Hepatocyte (in vitro differentiated cells): ENCODE measurements at places on chromosomes 11 and 22.

- H3K27ac ChIP-seq = no peak overlapping the region
- no peak for DNase-seq
- no peaks in the 10 kb centered on the region for H3K36me3 ChIP-seq
- H3K4me3 ChIP-seq = no peak overlapping the region
Observed at GRCh38 chr11:93396316-93396715, 65.8 kb downstream of the DEUP1 start.

- no peak for DNase-seq
- no peak overlapping the region for H3K27ac ChIP-seq
- H3K36me3 ChIP-seq = no peaks in the 10 kb centered on the region
- H3K4me3 ChIP-seq = no peak overlapping the region
- H3K4me1 ChIP-seq = peaks cover 39% of the 10 kb centered on the region
Observed at GRCh38 chr22:29916007-29916544, 33.1 kb downstream of the MTMR3 start.

GRCh38 chr11:24253237-24253760, 243.6 kb upstream of the LUZP2 start:
- no peak overlapping the region for H3K4me3 ChIP-seq
- H3K4me1 ChIP-seq = no peaks in the 10 kb centered on the region
- no peaks in the 10 kb centered on the region for H3K36me3 ChIP-seq
- H3K27me3 ChIP-seq = no peaks in the 10 kb centered on the region

DNA sequence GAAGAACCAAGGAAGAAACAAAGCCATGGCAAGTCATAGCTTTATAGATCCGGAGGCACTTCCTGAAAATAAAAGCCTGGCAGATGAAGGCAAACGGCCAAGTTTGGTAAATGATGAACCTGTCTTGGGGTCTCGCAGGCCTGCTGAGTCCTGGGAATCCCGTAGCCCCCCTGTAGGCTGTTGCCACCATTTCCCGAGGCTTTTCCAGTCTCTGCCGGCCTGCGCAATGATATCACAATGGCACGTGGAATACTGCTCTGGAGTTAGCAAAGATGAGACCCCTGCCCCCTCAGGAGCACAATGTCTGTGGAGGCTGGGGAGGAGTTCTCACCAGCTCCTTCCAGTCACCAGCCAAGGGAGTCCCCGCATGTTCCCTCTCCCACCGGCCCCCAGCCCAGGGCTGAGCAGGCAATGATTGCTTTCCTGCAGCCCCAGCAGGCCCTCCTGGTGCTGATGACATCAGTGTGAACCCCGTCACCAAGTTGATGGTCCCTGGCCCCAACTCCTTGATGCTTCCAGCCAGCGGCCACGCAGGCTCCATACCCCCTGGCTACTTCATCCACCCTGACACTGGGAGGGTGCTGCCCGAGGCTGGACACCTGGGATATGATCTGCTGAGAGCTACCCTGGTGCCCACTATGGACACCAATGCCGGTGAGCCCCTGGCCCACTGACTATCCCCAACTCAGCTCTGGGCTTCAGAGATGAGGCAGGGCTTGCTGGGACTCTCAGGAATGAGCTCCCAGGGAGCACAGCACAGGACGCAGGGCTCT, 55.9 kb downstream of the BTG4 start:
- H3K27me3 ChIP-seq = peaks cover 5% of the 10 kb centered on the region
- H3K36me3 ChIP-seq = no peaks in the 10 kb centered on the region
- no peak for DNase-seq
- no peak overlapping the region for H3K4me3 ChIP-seq

GRCh38 chr11:128484172-128484571, 103.2 kb downstream of the ETS1 start:
- no peak for DNase-seq
- H3K4me3 ChIP-seq = no peak overlapping the region
- H3K36me3 ChIP-seq = no peaks in the 10 kb centered on the region
- H3K4me1 ChIP-seq = no peaks in the 10 kb centered on the region

DNA sequence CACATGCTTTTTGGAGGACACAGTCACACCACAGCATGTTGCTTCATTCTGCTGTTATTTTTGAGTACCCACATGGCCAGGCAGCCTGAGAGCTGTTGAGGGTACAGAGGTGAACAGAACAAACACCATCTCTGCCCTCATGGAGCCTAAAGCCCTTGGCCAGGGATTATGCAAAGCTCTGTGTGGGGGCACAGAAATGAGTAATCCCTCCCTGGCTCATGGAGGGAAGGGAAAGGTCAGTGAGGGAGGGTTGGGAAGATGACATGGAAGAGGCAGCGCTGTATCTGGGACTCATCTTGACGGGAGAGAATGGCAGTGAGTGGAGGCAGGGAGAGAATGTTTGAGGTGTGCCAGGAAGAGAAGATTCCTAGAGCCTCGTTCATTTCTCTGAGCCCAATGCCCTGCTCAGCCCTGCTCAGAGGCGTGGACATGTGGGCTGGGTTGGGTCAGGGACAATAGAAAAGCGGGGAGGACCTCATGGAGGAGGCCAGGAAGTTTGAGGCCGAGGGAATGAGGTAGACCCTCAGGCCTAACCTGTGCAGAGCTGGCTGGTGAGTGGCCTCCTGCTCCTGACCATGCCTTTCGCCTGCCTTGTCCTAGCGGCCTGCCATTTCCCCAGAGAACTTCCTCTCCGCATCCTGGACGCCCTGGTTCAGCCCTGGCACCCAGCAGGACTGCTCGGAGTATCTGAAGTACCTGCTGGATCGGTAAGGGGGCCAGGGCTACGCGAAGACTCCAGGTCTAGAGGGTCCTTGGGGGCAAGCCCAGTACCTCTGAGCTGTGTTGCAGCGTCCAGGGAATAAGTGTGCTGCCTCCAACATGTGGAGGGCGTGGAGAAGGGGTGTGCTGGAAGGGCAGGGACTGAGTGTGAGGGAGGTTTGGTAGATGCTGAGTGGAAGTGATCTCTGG, 19.8 kb downstream of the USP35 start:
- H3K36me3 ChIP-seq = no peaks in the 10 kb centered on the region
- no peaks in the 10 kb centered on the region for H3K4me1 ChIP-seq
- no peak for DNase-seq
- no peak overlapping the region for H3K4me3 ChIP-seq
- no peaks in the 10 kb centered on the region for H3K27me3 ChIP-seq

GRCh38 chr11:130180491-130180890, 20.9 kb downstream of the ST14 start:
- H3K36me3 ChIP-seq = no peaks in the 10 kb centered on the region
- H3K4me3 ChIP-seq = no peak overlapping the region
- peaks cover 37% of the 10 kb centered on the region for H3K4me1 ChIP-seq
- H3K27me3 ChIP-seq = no peaks in the 10 kb centered on the region
- peak overlapping the region; percentile 89 for H3K27ac ChIP-seq

GRCh38 chr11:27718346-27718862, 18.1 kb upstream of the BDNF start:
- peak overlapping the region; percentile 49 for H3K27ac ChIP-seq
- peak; percentile 65 for DNase-seq
- peaks cover 16% of the 10 kb centered on the region for H3K4me1 ChIP-seq
- H3K4me3 ChIP-seq = peak overlapping the region; percentile 57
- peaks cover 48% of the 10 kb centered on the region for H3K27me3 ChIP-seq
- H3K36me3 ChIP-seq = no peaks in the 10 kb centered on the region

- no peak overlapping the region for H3K4me3 ChIP-seq
- no peaks in the 10 kb centered on the region for H3K27me3 ChIP-seq
- no peak for DNase-seq
- H3K36me3 ChIP-seq = no peaks in the 10 kb centered on the region
- no peaks in the 10 kb centered on the region for H3K4me1 ChIP-seq
Observed at GRCh38 chr11:72425053-72425980, 9.0 kb downstream of the CLPB start.

- H3K4me1 ChIP-seq = peaks cover 18% of the 10 kb centered on the region
- DNase-seq = peak; percentile 42
- peak overlapping the region; percentile 75 for H3K27ac ChIP-seq
- H3K4me3 ChIP-seq = no peak overlapping the region
- no peaks in the 10 kb centered on the region for H3K27me3 ChIP-seq
Observed at GRCh38 chr11:45500451-45500850, 165.0 kb downstream of the CHST1 start.

DNA sequence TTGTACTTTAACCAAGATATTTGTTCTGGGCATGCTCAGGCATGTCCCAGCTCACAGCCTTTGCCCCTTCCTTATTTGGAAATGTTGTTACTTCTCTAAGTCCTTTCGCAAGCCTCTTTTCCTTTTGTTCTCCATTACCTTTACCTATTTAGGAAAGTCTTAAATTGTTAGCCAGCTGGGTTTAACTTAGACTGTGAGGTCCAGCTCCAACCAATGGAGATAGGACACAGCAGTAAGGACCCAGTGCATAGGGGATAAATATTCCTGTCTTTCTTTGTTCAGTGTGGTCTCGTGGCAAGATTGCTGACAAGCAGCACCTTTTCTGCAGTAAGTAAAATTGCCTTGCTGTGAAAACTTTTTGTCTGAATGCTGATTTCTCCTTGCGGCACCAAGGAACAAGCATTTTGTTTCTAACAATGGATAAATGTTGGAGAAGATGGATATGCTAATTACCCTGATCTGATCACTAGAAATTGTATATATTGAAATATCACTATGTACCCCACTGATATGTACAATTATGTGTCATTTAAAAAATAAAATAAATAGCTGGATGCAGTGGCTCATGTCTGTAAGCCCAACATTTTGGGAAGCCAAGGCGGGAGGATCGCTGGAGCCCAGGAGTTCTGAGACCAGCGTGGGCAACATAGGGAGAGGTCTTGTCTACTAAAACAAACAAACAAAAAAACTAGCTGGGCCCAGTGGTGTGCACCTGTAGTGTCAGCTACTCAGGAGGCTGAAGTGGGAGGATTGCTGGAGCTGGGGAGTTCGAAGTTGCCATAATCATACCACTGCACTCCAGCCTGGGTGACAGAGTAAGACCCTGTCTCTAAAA, 31.9 kb upstream of the FTH1 start:
- peaks cover 46% of the 10 kb centered on the region for H3K4me1 ChIP-seq
- no peak overlapping the region for H3K4me3 ChIP-seq
- H3K36me3 ChIP-seq = no peaks in the 10 kb centered on the region

- no peaks in the 10 kb centered on the region for H3K4me1 ChIP-seq
- no peak overlapping the region for H3K4me3 ChIP-seq
- no peak for DNase-seq
- H3K27me3 ChIP-seq = peaks cover 8% of the 10 kb centered on the region
Observed at GRCh38 chr11:126595560-126595959, 240.1 kb downstream of the ST3GAL4 start.

DNA sequence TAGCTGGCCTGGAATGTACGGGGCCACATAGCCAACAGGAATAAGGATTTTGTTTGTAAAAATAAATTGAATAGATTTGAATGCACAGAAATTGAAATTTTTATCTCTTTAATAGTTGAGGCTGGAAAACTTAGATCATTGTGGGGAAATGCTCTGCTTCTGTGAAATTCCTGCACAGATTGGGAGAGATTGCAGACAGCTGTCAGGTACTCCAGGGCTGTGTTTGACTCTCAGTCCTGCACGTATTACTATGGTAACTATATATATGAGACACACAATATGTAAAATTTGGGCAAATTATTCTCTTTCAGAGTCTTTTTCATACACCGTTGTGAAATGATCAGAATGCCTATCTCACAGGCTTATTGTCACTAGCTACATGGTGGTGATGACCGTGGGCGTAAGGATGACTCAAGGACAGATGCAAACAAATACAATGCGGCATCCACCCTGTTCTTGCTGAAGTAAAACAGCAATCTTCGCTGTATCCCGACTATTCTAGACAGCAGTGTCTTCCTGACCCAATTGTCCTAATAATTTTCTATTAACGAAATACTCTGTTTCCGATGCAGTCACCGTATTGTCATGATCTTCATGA, 79.4 kb downstream of the ZC3H12C start:
- H3K4me1 ChIP-seq = peaks cover 5% of the 10 kb centered on the region
- no peak overlapping the region for H3K4me3 ChIP-seq
- no peak for DNase-seq
- no peak overlapping the region for H3K27ac ChIP-seq
- no peaks in the 10 kb centered on the region for H3K27me3 ChIP-seq

DNA sequence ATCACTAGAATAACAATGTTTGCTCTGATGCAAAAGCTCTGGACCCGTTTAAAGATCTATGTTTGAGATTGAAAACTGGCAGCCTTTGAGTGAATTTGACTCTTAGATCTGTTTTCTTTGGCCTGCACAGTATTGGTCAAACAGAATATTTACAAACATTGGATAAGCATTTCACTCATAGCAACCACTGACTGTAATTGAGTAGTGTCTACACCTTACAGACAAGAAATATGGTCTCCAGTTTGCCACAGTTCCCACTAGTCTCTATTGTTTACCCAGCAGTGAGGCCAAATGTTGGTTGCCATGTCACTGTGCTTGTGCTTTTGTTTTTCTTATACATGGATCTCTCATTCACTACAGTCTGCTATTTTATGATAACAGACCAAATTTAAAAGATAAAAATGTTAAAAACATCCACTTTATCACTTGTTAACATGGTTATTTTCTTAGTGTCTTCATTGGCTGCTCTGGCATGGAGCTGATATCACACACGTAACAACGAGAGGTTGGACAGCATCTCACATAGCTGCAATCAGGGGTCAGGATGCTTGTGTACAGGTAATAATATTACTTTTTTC, 12.2 kb downstream of the ANKRD42 start:
- no peak for DNase-seq
- H3K36me3 ChIP-seq = no peaks in the 10 kb centered on the region
- H3K27me3 ChIP-seq = no peaks in the 10 kb centered on the region

DNA sequence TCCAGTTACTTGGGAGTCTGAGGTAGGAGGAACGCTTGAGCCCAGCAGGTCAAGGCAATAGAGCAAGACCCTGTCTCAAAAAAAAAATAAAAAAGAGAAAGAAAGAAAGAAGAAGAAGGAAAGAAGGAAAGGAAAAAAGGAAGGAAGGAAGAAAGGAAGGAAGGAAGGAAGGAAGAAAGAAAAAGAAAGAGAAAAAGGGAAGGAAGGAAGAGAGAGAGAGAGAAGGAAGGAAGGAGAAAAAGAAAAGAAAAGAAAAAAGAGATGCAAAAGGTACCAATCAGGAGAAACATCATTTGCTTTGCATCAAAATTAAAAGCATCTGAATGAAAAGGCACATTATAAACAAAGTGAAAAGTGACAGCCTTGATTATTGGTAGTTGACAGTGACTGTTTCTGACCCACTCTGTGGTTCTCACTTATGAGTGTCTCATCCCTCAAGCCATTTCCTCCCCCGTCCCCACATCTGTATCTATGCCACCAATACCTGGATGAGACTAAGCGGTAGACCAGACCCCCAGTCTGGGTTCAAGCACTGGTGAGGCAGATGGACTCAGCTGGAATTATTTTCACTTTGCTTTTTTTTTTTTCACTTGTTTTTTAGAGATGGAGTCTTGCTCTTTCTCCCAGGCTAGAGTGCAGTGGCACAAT, 33.0 kb upstream of the XBP1 start:
- no peaks in the 10 kb centered on the region for H3K4me1 ChIP-seq
- no peaks in the 10 kb centered on the region for H3K27me3 ChIP-seq
- no peak overlapping the region for H3K27ac ChIP-seq
- no peak overlapping the region for H3K4me3 ChIP-seq
- no peak for DNase-seq

- H3K4me1 ChIP-seq = no peaks in the 10 kb centered on the region
- no peak for DNase-seq
- H3K4me3 ChIP-seq = no peak overlapping the region
- no peaks in the 10 kb centered on the region for H3K36me3 ChIP-seq
- no peak overlapping the region for H3K27ac ChIP-seq
- H3K27me3 ChIP-seq = no peaks in the 10 kb centered on the region
Observed at GRCh38 chr11:75510004-75510722, 15.6 kb downstream of the GDPD5 start.
